ENCODE measurements at places on chromosomes 6 and 20.
A peak's percentile ranks its signal among the peaks of the same experiment; 100 is the strongest.

DNA sequence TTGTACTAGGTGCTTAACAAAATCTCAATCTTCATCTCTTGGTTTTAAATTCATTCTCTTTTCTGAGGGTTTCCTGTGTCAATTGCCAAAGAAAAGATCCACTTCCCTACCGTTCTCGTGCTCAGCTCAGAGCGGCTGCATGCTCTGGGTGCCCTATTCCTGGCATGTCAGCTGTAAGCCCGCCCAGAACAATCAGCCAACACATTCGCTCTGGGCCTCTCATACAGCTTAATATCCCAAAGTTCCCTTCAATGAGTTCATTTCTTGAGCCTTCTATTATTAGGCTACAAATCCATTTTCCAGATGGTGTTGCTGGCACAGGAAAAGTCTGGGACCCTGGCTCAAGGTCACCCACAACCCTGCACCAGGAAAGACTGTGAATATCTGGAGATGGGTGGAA lies 24.3 kb upstream of the LRFN2 start:
- no peaks in the 10 kb centered on the region for H3K4me1 ChIP-seq
- DNase-seq = no peak
- peaks cover 50% of the 10 kb centered on the region for H3K27me3 ChIP-seq
- H3K4me3 ChIP-seq = no peak overlapping the region
- no peaks in the 10 kb centered on the region for H3K36me3 ChIP-seq

DNA sequence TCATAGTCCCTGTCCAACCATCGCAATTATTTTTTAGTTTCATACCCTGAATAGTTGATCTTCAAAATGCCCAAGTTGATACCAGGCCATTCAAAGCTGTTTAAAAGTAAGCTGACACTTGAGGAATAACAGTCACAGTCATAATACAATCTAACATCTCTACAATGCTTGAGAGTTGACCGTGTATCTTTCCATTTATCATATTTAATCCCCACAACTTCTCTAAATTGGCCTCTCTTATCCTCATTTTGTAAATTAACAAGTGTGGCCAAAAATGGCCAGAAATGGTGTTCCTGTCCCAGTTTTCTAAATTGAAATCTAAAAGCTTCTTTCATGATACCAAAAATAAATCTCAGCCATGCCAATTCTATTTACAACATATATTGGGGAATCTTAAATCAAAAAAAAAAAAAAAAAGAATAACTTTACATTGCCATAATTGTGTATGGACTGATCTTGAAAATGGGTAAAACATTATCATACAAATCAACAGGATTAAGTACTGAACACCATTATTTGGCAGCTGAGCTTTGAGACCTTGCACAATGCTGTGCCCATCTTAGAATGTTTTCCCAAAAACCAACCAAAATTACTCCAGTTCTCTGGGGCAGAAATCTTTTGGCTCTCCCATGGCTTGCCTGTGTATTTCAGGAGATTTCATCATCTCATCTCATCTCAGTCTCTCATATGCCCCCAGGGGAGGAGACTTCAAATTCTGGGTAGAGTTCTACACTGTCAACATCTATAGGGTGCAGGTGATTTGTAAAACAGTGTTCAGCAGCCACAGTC lies 448.7 kb upstream of the JARID2 start:
- H3K36me3 ChIP-seq = peaks cover 3% of the 10 kb centered on the region
- peaks cover 8% of the 10 kb centered on the region for H3K4me1 ChIP-seq
- no peak overlapping the region for H3K27ac ChIP-seq
- no peak for DNase-seq
- H3K4me3 ChIP-seq = no peak overlapping the region

GRCh38 chr6:4979426-4979825 lies 24.4 kb downstream of the RPP40 start:
- H3K27ac ChIP-seq = no peak overlapping the region
- no peak overlapping the region for H3K4me3 ChIP-seq
- H3K27me3 ChIP-seq = peaks cover 6% of the 10 kb centered on the region

DNA sequence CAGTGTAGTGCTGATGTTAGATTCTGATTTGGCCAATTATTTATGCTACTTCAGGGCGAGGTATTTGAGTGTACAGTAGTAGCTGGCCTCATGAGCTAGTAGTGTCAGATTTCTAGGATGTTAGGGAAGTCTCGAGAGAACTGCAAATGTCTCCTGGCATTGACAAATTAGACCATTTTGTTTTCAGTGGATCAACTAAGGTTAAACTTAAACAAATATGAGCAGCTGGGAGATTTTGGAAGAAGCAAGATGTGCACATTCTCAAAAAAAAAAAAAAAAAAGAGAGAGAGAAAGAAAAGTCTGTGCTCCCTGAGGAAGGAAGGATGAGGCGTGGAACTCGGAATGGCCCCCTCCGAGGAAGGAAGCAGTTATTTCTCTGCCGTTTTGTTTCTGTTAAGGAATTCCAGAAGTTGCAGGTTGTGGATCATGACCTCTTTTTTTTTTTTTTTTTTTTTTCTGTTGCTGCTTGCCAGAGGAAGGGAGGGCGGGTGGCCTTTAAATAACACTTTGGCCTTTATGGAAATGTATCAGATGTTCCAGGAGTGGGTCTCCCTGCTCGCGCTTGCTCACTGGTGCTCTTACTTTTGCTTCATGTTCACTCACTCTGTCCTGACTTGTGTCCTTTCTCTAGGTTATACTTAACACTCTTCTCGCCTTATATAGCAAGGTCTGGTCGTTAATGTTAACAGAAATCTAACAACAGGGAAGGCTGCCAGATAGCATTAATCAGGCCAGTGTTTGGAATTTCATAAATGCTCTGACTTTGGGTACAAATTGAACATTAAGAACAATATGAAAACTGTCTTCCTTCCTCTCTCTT lies 124.4 kb downstream of the TCP11 start:
- peaks cover 6% of the 10 kb centered on the region for H3K4me1 ChIP-seq
- H3K27ac ChIP-seq = no peak overlapping the region
- H3K4me3 ChIP-seq = no peak overlapping the region
- H3K36me3 ChIP-seq = peaks cover 10% of the 10 kb centered on the region
- H3K27me3 ChIP-seq = no peaks in the 10 kb centered on the region
- no peak for DNase-seq

- H3K4me1 ChIP-seq = peaks cover 22% of the 10 kb centered on the region
- no peaks in the 10 kb centered on the region for H3K36me3 ChIP-seq
- peaks cover 19% of the 10 kb centered on the region for H3K27me3 ChIP-seq
- peak; percentile 40 for DNase-seq
- H3K27ac ChIP-seq = no peak overlapping the region
Observed at GRCh38 chr6:43771210-43771857, 1.3 kb downstream of the VEGFA start.

- no peaks in the 10 kb centered on the region for H3K4me1 ChIP-seq
- H3K4me3 ChIP-seq = no peak within 1 kb of the TSS
- no peak for DNase-seq
- no peaks in the 10 kb centered on the region for H3K36me3 ChIP-seq
Observed at GRCh38 chr6:52087498-52087999, at the start of gene PKHD1. TSS of gene PKHD1 (minus strand) at chr6:52087613. CDS start at chr6:52084933, 2,680 bp downstream.

DNA sequence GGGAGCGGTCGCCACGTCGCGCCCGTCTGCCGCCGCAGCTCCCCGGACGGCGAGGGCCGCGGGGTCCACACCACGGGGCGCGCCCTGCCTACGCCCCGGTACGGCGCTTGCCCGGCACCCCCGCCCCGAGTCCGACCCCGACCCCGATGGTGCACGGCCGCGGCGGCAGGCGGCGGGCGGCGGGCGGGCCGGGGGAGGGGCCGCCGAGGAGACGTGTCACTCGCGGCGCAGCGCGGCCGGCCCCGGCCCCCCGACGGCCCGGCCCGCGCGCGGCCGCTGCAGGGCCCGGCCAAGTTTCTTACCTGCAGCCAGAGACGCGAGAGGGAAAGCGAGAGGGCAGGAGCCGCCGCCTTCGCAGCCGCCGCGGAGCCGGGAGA lies 328 bp downstream of the RRBP1 start:
- H3K27ac ChIP-seq = peak overlapping the region; percentile 19
- H3K4me1 ChIP-seq = peaks cover 13% of the 10 kb centered on the region
- H3K36me3 ChIP-seq = peaks cover 2% of the 10 kb centered on the region

- H3K36me3 ChIP-seq = no peaks in the 10 kb centered on the region
- no peaks in the 10 kb centered on the region for H3K27me3 ChIP-seq
- H3K4me3 ChIP-seq = no peak overlapping the region
- H3K27ac ChIP-seq = no peak overlapping the region
- no peak for DNase-seq
- no peaks in the 10 kb centered on the region for H3K4me1 ChIP-seq
Observed at GRCh38 chr6:58198301-58198700, 880.9 kb downstream of the PRIM2 start.

GRCh38 chr6:140905724-140906123 lies 1227.0 kb upstream of the GJE1 start:
- H3K4me1 ChIP-seq = no peaks in the 10 kb centered on the region
- no peaks in the 10 kb centered on the region for H3K36me3 ChIP-seq
- DNase-seq = no peak
- H3K27me3 ChIP-seq = no peaks in the 10 kb centered on the region
- H3K4me3 ChIP-seq = no peak overlapping the region

GRCh38 chr20:51566594-51566993 lies 24.1 kb upstream of the NFATC2 start:
- no peak overlapping the region for H3K27ac ChIP-seq
- no peak for DNase-seq
- peaks cover 2% of the 10 kb centered on the region for H3K36me3 ChIP-seq

- H3K27ac ChIP-seq = peak overlapping the region; percentile 94
- peaks cover 9% of the 10 kb centered on the region for H3K36me3 ChIP-seq
- H3K4me3 ChIP-seq = peak overlapping the region; percentile 96
- H3K4me1 ChIP-seq = peaks cover 54% of the 10 kb centered on the region
- H3K27me3 ChIP-seq = no peaks in the 10 kb centered on the region
- DNase-seq = peak; percentile 98
Observed at GRCh38 chr6:30721198-30722024, 1.3 kb downstream of the TUBB start.

DNA sequence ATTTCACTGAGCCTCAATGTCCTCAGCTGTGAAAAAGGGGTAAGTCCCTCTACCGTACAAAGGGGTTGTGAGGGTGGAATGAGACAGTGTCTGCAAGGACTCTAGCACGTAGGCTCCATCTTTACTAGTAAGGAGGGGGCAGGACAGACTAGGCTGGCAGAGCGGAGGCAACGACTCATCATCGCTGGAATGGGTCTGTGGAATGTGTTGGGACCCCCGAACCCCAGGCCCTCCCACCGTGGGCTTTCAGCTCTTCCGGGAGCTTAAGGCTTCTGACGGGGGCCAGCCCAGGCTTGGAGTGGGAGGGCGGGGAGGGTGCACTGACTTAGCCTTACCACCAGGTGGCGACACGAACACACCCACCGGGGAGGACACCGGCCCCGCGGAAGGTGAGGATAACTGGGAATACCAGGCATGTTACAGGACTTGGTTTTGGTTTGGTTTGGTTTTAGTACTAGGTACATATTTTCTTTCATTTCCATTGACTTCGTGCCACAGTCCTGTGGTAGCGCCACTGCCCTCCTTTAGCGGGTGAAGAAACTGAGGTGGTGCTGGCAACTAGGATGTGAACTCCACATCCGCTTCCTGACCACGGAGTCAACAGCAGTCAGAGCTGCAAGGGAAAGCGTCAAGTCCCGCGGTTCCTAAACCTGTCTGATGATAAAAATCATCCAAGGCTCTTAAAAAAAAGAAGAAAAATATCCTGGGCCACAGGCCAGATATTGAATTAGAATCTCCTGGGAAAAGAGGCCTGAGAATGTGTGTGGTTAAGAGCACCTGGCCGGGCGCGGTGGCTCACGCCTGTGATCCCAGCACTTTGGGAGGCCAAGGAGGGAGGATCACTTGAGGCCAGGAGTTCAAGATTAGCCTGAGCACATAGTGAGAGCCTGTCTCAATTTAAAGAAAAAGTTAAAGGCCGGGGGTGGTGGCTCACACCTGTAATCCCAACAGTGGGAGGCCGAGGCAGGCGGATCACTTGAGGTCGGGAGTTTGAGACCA lies 10.3 kb upstream of the TULP1 start:
- peak; percentile 63 for DNase-seq
- peak overlapping the region; percentile 78 for H3K27ac ChIP-seq
- no peaks in the 10 kb centered on the region for H3K27me3 ChIP-seq
- H3K4me1 ChIP-seq = peaks cover 16% of the 10 kb centered on the region
- no peaks in the 10 kb centered on the region for H3K36me3 ChIP-seq

- no peak overlapping the region for H3K27ac ChIP-seq
- H3K36me3 ChIP-seq = peaks cover 3% of the 10 kb centered on the region
- no peak overlapping the region for H3K4me3 ChIP-seq
- no peak for DNase-seq
- peaks cover 8% of the 10 kb centered on the region for H3K27me3 ChIP-seq
- no peaks in the 10 kb centered on the region for H3K4me1 ChIP-seq
Observed at GRCh38 chr6:44058617-44059358, 68.5 kb downstream of the MRPL14 start.

- no peak for DNase-seq
- no peaks in the 10 kb centered on the region for H3K4me1 ChIP-seq
- no peak overlapping the region for H3K27ac ChIP-seq
- peaks cover 23% of the 10 kb centered on the region for H3K27me3 ChIP-seq
Observed at GRCh38 chr6:109964949-109965348, 13.2 kb upstream of the GPR6 start.

- no peak for DNase-seq
- no peak overlapping the region for H3K27ac ChIP-seq
- peaks cover 34% of the 10 kb centered on the region for H3K27me3 ChIP-seq
- H3K36me3 ChIP-seq = no peaks in the 10 kb centered on the region
- peaks cover 6% of the 10 kb centered on the region for H3K4me1 ChIP-seq
Observed at GRCh38 chr20:33318096-33318429, 35.0 kb downstream of the BPIFB1 start.

DNA sequence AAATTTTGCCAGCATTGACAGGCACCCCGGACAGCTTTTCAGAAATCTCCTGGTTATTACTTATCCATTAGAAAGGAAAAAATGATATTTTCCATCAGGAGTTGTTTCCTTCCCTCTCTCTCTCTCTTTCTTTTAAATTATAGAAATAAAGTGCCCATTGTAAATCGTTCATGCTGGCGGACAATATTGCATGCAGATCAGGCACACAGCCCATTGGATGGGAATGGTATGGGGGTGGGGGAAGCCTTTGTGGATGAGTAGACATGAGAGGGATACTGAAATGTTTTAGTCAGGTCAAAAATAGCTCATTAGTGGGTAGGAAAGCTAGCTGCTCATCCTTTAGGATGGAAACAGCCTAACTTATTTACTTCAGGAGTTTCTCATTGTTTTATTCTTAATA lies 764.9 kb upstream of the MMS22L start:
- no peak for DNase-seq
- H3K4me3 ChIP-seq = no peak overlapping the region
- H3K36me3 ChIP-seq = no peaks in the 10 kb centered on the region
- H3K4me1 ChIP-seq = no peaks in the 10 kb centered on the region
- H3K27ac ChIP-seq = no peak overlapping the region

GRCh38 chr6:78917788-78918187 lies 50.4 kb downstream of the IRAK1BP1 start:
- H3K4me1 ChIP-seq = no peaks in the 10 kb centered on the region
- no peaks in the 10 kb centered on the region for H3K27me3 ChIP-seq
- DNase-seq = no peak
- no peak overlapping the region for H3K4me3 ChIP-seq

- no peaks in the 10 kb centered on the region for H3K4me1 ChIP-seq
- no peaks in the 10 kb centered on the region for H3K36me3 ChIP-seq
- H3K27me3 ChIP-seq = no peaks in the 10 kb centered on the region
- H3K27ac ChIP-seq = no peak overlapping the region
Observed at GRCh38 chr6:69647726-69648125, 149.1 kb downstream of the LMBRD1 start.

GRCh38 chr20:4961746-4962145 lies 39.6 kb downstream of the SLC23A2 start:
- no peak for DNase-seq
- H3K27ac ChIP-seq = peak overlapping the region; percentile 62
- no peaks in the 10 kb centered on the region for H3K36me3 ChIP-seq
- H3K4me1 ChIP-seq = peaks cover 13% of the 10 kb centered on the region
- peak overlapping the region; percentile 9 for H3K4me3 ChIP-seq
